Activated T-helper 17 cell treated with anti-CD3 and anti-CD28 coated beads, Interleukin-2, amount 50 U/mL, for 72 hours (primary cell): ENCODE measurements at places on chromosomes 12 and 14. TPM values are rescaled to one million over a fixed set of nuclear protein-coding genes. Genes with fewer than 3 reads are reported as not detected.

- ATAC-seq, result no peak
Measured at GRCh38 chr14:99564926-99565259, 39.1 kb downstream of the CCDC85C start.

GRCh38 chr14:61202124-61202523 is 79.0 kb downstream of the TMEM30B start:
- no peak for ATAC-seq

DNA sequence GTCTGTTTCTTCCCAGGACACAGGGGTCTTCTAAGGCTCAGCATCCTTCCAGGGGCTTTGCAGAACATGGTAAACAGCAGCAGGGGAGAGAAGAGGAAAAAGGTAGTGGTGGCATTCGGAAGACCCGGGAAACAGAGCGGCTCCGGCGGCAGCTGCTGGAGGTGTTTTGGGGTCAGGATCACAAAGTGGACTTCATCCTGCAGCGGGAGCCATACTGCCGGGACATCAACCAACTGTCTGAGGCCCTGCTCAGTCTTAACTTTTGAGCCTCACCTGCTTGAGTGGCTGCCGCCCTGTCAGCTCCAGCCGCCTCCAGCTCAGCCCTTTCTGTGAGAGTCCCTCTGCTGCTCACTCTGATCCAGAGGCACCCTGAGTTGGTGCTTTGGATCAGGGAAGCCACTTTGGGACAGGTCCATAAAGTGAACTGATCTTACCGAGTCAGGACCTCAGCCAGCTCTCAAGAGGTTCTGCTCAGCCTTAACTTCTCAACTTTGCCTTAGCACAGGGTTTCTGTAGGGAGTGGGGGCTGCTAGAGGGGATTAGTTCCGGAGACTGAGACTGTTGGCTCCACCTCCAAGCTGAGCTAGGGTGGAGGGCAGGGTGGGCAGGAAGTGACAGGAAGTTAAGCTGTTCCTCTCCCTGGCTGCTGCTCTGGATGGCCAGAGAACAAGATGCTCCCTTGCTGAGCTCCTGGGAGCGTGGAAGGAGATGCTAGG is 5.4 kb downstream of the SDR39U1 start:
- no peak for ATAC-seq

- no peak for ATAC-seq
Measured at GRCh38 chr12:74401966-74402365, 135.7 kb upstream of the ATXN7L3B start.

- no peak for ATAC-seq
Measured at GRCh38 chr12:105025890-105026289, 39.8 kb downstream of the NOPCHAP1 start.

DNA sequence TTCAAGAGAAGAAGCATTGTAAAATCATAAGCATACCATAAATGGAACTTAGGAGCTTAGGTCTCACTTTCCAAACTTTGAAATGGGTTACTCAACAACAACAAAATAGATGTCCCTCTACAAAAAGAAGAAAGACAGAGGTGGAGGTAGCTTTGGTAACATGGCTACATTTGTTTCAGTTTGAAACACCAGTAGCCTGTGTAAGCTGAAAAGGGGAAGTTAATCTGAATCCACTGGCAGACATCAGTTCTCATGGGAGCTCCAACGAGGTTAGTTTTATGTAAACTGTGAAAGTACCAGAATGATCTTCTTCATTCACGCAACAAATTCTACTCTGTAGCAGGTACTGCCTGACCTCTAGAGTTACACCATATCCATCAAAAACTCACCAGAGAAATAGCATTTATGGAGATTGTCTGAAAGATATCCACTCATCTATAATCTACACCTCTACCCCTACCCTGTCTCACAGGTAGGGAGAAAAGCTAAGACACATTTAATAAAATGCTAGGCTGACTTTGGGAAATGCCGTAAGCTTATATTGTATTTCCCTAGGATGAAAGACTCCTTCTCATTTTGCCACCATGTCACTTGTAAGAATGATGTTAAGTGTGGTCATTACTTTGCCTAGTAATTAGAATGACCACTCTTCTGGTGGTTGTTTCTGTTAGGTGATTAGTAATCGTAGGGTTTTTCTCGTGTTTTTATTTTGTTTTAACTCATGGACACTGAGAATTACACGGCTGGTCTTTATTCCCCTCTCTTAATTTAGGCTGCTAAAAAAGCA is 224.1 kb downstream of the ASCL1 start:
- no peak for ATAC-seq

GRCh38 chr14:95464514-95464913 is 51.9 kb downstream of the SYNE3 start:
- no peak for ATAC-seq

- ATAC-seq, result no peak
Measured at GRCh38 chr12:64595863-64596793, 14.2 kb upstream of the RASSF3 start.

GRCh38 chr12:6834873-6835272 is 5.9 kb upstream of the GNB3 start:
- ATAC-seq, result no peak

DNA sequence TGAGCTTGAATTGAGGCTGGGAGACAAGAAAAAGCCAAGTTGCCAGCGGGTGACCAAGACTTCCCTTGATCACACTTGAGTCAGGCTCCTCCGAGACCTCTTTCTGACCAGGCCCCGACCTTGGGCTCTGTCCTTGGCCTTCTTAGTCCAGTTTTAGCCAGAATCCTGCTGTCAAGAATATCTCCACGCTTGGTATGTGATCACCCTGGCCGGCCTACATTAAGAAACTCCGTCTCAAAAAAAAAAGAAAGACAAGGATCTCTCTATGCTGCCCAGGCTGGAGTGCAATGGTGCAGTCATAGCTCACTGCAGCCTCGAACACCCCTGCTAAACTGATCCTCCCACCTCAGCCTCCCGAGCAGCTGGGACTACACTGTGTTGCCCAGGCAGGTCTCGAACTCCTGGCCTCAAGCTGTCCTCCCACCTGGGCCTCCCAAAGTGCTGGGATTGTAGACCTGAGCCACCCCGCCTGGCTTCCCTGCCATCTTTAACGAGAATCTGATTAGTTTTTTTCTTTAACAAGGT is 1.0 kb upstream of the ITPK1 start:
- no peak for ATAC-seq

DNA sequence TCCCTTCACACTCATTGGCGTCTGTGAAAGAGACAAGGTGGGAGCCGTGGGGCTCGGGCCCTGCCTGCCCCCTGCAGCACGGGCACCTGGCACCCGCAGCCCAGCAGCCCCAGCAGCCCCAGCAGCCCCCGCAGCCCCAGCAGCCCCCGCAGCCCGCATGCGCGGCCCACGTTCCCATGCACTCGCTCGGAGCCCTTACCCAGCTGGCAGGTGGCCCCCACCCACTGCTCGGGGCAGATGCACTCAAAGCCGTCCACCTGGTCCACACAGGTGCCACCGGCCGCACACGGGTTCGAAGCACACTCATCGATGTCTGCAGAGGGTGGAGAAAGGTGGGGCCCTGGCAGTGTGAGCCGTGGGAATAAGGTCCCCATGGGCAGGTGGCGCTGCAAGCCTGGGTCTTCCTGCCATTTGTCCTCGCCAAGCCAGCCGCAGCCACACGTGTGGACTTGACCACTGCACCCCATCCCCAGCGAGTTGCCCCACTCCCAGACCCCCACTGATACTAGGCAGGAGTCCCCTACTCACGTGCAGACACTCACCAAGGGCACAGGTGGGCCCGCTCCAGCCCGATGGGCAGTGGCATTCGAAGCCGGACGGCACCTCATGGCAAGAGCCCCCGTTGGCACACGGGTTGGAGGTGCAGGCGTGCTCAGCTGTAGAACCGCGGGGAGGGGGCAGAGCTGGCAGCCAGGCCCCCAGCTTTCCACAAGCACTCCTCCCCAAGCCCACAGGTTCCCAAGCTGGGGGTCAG is 17.3 kb downstream of the JAG2 start:
- no peak for ATAC-seq

- no peak for ATAC-seq
Measured at GRCh38 chr14:54807428-54807827, 95.2 kb downstream of the GCH1 start.

DNA sequence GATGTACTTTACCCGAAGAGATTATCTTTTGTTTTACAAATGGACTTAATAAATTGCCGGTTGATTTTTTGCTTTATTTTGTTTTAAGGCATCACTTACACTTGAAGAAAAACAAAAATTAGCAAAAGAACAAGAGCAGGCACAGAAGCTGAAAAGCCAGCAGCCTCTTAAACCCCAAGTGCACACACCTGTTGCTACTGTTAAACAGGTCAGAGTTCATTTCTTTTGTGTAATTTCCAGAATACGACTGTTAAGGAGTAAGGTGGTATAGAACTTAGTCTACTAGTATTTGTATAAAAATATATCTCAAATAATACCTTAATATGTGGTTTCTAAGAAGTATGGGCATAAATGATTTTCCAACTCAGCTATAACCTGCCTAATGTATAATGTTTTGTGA is 19.6 kb upstream of the SLC17A8 start:
- no peak for ATAC-seq

- no peak for ATAC-seq
Measured at GRCh38 chr14:65486863-65487262, 74.3 kb downstream of the FUT8 start.

DNA sequence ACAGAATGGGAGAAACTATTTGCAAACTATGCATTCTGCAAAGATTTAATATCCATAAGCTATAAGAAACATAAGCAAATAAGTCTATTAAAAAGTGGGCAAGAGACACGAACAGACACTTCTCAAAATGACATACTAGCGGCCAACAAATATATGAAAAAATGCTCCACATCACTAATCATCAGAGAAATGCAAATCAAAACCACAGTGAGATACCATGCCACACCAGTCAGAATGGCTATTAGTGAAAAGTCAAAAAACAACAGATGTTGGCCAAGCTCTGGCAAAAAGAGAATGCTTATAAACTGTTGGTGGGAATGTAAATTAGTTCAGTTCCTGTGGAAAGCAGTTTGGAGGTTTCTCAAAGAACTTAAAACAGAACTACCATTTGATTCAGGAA is 121.3 kb downstream of the KCNMB4 start:
- ATAC-seq, result no peak

DNA sequence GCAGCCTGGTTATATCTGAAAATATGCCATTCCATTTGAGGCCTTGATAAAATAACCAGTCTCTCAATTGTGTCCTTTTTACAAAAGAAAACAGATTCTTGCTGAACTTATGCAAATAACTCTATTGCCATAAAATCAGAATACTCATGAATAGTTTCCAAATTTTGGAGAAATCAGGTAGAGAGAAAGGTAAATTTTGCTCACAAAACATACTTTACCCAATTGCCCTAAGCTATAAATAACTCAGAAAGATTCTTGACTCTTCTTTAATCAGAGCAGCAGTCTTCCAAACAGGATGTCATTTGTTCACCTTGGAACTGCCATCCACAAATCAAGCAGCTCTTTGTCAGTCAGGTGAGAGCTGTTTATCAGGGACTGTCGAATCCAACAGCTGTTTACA is 12.6 kb downstream of the ZNF26 start:
- no peak for ATAC-seq

- no peak for ATAC-seq
Measured at GRCh38 chr14:75022655-75023054, 19.9 kb downstream of the EIF2B2 start.

- no peak for ATAC-seq
Measured at GRCh38 chr12:109951751-109952150, 44.4 kb downstream of the GIT2 start.

DNA sequence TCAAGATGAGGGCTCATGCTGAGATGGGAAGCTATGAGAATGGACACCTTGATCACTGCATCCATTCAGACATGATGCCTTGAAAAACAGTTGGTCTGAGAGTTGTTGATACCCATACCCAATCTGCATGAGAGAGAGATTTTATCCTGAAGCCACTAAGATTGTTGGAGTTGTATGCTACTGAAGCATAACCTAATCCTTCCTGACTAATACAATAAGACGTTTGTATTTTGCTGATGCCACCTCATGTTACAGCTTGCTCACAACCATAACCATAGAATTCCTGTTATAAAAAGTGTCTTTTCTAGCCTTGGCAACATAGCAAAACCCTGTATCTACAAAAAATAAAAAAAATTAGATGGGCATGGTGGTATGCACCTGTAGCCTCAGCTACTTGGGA is 12.7 kb upstream of the SERPINA1 start:
- no peak for ATAC-seq

GRCh38 chr12:60144395-60144794 is 548.6 kb downstream of the SLC16A7 start:
- no peak for ATAC-seq

The NTS gene
- not detected for total RNA-seq

The TMBIM4 gene
- 48.9 TPM for total RNA-seq

The GTF2H3 gene
- total RNA-seq, result 67.4 TPM

The ADCY6 gene
- not detected for total RNA-seq

The PMCH gene
- 0.45 TPM for total RNA-seq
